Chondrocyte (in vitro differentiated cells): ENCODE measurements at places on chromosomes 4 and X. TPM values are rescaled to one million over a fixed set of nuclear protein-coding genes. Genes with fewer than 3 reads are reported as not detected.

AMBN gene
- total RNA-seq = not detected in 3 replicates

CLTRN gene
- 0.20 TPM in 1 of 3 replicates, not detected in the others for total RNA-seq

ADAM29 gene
- not detected in 3 replicates for total RNA-seq

MAGEC2 gene
- not detected in 3 replicates for total RNA-seq

GPR173 gene
- total RNA-seq = 7.9 to 18.2 TPM (median 8.5 TPM) in 3 replicates

UCP1 gene
- total RNA-seq = not detected in 3 replicates

LONRF3 gene
- total RNA-seq = 0.07 to 0.10 TPM in 2 of 3 replicates, not detected in the other

ATRX gene
- total RNA-seq = 81.9 to 186 TPM (median 94.7 TPM) in 3 replicates

TCEAL7 gene
- total RNA-seq = 12.0 to 16.5 TPM (median 15.8 TPM) in 3 replicates

DNA sequence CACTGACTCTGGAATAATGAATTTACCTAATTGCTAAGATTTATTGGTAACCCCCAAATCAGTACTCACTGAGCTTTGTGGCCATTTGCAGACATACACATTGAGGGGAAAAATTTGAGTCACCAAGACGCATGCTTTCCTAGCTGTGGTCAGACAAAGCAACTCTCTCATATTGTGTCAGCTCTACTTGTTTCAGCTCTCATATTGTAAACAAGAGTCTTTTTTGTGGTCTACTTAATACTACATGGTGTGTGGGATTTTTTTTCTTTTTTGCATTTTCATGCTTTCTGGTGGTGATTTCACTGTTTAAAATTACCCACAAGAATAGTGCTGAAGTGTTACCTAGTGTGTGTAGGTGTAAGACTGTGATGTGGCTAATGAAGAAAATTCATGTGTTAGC is 428.2 kb upstream of the GALNT7 start:
- peaks cover 4% of the 10 kb centered on the region for H3K27me3 ChIP-seq
- H3K4me3 ChIP-seq = no peak overlapping the region
- no peaks in the 10 kb centered on the region for H3K36me3 ChIP-seq
- no peak overlapping the region for H3K27ac ChIP-seq
- DNase-seq = no peak

GRCh38 chr4:60296386-60296785 is 903.7 kb upstream of the ADGRL3 start:
- no peak for DNase-seq
- H3K4me3 ChIP-seq = no peak overlapping the region
- H3K27me3 ChIP-seq = peaks cover 4% of the 10 kb centered on the region
- no peaks in the 10 kb centered on the region for H3K4me1 ChIP-seq
- no peak overlapping the region for H3K27ac ChIP-seq

DNA sequence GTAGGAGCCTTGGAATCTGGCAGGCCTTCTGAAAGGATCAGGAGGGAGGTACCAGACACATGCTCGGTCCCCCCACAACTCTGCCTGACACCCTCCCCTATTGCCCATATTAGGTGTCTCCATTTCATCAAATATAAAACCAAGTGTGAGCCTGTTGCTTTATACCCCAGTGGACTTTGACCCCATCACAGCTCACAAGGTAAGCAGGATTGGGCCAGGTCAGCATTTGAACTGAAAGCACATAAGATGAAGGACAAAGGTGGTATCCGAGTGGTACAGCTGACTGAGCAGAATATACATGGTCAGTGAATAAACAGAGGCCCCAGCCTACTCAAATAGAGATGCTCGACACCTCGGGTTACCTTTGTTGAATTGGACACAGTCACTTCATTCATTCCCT is 20.0 kb downstream of the SLC25A43 start:
- H3K4me1 ChIP-seq = no peaks in the 10 kb centered on the region
- DNase-seq = no peak
- no peak overlapping the region for H3K27ac ChIP-seq
- H3K36me3 ChIP-seq = peaks cover 4% of the 10 kb centered on the region
- H3K27me3 ChIP-seq = no peaks in the 10 kb centered on the region
- no peak overlapping the region for H3K4me3 ChIP-seq

DNA sequence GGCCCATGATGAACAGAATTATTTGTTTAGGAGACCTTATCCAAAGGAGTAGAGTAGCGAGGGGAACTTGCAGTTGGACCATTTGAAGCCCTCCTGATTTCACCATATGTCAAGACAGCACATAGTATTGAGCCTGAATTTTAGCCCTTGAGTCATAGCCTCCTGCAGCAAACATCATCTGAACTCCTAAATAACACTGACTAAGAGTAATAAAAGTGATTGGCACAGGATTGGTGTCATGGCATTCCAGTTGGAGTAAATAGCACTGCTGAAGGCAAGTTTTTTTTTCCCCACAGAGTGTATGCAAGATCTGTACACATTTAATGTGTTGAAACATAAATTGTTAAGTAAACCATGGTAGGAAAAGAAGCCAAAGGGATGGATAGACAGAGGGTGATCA is 89.0 kb downstream of the COMMD8 start:
- H3K27me3 ChIP-seq = peaks cover 26% of the 10 kb centered on the region
- no peaks in the 10 kb centered on the region for H3K4me1 ChIP-seq
- no peak overlapping the region for H3K27ac ChIP-seq
- H3K36me3 ChIP-seq = no peaks in the 10 kb centered on the region
- no peak overlapping the region for H3K4me3 ChIP-seq

DNA sequence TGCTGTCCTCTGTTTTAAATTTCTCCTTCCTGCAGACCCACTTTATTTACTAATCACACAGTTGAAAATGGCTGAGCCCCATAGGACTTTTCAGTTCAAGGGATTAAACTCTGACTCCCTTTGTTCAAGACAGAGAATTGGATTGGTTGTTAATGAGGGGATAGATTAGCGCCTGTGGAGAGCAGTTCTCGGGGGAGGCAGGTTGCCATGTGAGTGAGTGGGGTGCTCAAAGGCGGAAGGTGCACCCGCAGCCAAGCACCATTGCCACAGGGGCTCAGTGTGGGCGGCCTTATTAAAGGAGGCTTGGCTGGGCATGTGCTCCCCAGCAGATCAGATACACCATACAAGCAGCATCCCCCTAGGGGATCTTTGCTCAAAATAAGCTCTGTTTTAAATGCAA is 7.9 kb upstream of the CBR4 start:
- DNase-seq = no peak
- no peak overlapping the region for H3K4me3 ChIP-seq
- H3K27me3 ChIP-seq = no peaks in the 10 kb centered on the region
- H3K27ac ChIP-seq = no peak overlapping the region
- peaks cover 6% of the 10 kb centered on the region for H3K4me1 ChIP-seq
- H3K36me3 ChIP-seq = no peaks in the 10 kb centered on the region

- DNase-seq = no peak
- no peaks in the 10 kb centered on the region for H3K27me3 ChIP-seq
- peaks cover 22% of the 10 kb centered on the region for H3K4me1 ChIP-seq
- H3K36me3 ChIP-seq = peaks cover 3% of the 10 kb centered on the region
- no peak overlapping the region for H3K4me3 ChIP-seq
- peak overlapping the region; percentile 81 for H3K27ac ChIP-seq
Measured at GRCh38 chr4:184699941-184700340, 34.0 kb downstream of the CENPU start.

GRCh38 chr4:41670530-41670929 is 78.0 kb downstream of the PHOX2B start:
- H3K36me3 ChIP-seq = peaks cover 1% of the 10 kb centered on the region
- H3K4me1 ChIP-seq = no peaks in the 10 kb centered on the region

DNA sequence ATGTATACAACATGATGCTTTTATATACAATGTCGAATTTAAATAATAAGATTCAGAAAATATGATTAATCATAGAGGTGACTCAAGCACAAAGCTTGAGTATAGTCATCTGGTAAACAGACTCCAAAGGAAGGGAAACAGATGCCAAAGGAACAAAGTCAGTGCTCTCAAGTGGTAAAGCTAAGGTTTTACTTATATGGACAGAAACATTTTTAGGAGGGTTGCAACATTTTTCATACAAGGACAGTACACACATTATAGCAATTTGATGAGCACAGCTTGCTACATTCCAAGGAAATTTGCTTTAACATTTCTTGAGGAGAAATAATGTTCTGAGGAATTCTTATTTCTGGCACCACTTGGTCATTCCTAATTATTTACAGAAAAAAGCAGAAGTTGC is 333.4 kb upstream of the AADAT start:
- no peaks in the 10 kb centered on the region for H3K27me3 ChIP-seq
- H3K36me3 ChIP-seq = no peaks in the 10 kb centered on the region
- no peak for DNase-seq
- no peak overlapping the region for H3K4me3 ChIP-seq
- H3K27ac ChIP-seq = no peak overlapping the region
- no peaks in the 10 kb centered on the region for H3K4me1 ChIP-seq

DNA sequence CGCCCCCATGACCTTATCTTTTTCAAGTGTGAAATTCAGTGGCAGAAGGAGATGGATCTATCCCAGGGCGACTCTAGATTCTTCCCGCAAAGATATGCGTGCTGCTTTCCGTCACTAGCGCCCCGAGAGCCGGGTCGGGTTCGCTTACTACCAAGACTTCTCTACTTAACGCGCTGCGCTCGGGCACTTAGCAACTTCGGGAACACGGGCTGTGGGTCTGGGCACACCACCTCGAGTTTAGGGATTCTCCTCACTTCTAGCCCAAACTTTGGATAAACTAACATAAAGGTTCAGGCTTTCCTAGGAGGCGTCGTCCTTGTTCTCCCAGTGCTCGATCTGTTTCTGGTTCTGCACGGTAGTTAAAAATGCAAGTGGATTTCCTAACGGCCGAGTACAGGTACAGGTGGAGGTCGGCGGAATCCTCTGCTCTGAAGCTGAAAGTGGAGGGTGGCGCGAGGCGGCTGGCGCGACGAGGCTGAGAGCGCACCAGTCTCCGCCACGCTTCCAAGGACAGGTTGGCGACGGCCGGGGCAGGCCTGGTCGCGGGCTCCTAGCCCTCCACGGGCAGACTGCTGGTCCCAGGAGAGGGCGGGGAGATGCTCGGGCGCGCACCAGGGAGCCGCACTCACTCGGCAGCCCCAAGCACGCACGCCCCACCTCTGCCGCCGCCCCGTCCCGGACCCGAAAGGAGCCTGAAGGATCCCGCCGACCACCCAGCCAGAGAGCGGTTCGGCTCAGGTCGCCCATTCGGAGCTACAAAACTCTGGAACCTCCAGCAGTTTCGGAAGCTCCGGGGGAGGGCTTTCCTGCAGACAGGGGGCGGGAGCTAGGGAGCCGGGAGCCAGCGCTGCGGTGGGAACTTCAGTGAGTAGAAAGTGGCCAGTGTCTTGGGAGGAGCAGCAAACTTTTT is 100.8 kb upstream of the TENM3 start:
- DNase-seq = no peak
- H3K27ac ChIP-seq = peak overlapping the region; percentile 99
- H3K36me3 ChIP-seq = no peaks in the 10 kb centered on the region
- H3K4me3 ChIP-seq = peak overlapping the region; percentile 92

DNA sequence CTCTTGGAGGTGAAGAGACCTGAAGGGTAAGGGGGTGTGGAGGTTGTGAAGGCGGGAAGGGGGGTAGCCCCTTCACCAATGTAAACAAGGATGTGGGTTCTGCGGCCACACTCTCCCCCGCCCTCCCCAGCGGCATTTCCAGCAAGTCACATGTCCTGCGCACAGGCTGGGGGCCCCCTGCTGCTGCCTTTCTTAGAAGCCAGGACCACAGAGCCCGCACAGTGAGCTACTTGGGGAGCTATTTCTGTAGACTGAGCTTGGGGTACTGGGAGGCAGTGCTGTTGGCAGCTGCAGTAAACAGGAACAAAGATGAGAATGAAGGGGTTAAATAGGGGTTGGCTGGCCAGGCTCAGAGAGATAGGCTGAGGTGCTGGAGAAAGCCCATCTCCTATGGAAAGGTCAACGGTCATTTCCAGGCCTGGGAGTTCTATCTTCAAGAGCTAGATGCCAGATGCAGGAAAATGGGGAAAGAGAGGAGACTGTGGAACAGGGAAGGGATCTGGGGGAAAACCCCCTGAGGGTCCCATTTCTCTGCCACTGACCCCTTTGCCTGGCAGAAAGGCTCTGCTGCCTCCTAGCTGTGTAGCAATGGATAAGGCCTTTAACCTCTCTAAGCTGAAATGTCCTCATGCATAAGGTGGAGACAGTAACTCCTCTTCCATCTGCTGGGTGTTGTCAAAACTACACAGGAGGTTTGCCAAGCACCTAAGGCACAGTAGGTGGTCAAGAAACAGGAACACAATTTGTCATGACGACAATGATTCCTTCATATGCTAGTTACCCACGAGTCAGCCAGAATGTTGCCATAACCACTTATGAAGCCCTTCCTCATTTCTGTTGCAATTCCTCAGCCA is 18.5 kb upstream of the PIM2 start:
- no peak overlapping the region for H3K27ac ChIP-seq
- H3K36me3 ChIP-seq = peaks cover 9% of the 10 kb centered on the region

GRCh38 chrX:27903960-27904359 is 77.3 kb downstream of the DCAF8L1 start:
- H3K27ac ChIP-seq = no peak overlapping the region
- no peak overlapping the region for H3K4me3 ChIP-seq
- no peaks in the 10 kb centered on the region for H3K27me3 ChIP-seq
- no peak for DNase-seq
- no peaks in the 10 kb centered on the region for H3K36me3 ChIP-seq
- H3K4me1 ChIP-seq = no peaks in the 10 kb centered on the region

DNA sequence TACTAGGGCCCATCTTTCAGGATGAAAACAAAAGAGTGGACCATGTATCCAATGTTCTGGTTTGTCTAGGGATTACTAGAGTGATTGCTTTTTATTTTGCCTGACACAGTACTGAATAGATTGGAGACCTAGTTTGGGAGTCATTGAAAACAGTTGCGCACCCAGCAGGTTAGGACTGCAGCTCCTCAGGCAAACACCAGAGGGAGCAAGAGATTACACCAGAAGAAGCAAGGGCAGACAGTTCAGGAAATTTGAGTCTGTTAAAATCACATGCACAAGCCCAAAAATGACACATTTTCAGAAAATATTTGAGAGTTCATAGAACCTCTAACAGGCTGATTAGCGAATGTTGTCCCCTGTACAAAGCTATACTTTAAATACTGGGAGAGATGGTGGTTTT is 55.6 kb downstream of the CYLC1 start:
- DNase-seq = no peak
- no peak overlapping the region for H3K27ac ChIP-seq
- no peaks in the 10 kb centered on the region for H3K36me3 ChIP-seq

DNA sequence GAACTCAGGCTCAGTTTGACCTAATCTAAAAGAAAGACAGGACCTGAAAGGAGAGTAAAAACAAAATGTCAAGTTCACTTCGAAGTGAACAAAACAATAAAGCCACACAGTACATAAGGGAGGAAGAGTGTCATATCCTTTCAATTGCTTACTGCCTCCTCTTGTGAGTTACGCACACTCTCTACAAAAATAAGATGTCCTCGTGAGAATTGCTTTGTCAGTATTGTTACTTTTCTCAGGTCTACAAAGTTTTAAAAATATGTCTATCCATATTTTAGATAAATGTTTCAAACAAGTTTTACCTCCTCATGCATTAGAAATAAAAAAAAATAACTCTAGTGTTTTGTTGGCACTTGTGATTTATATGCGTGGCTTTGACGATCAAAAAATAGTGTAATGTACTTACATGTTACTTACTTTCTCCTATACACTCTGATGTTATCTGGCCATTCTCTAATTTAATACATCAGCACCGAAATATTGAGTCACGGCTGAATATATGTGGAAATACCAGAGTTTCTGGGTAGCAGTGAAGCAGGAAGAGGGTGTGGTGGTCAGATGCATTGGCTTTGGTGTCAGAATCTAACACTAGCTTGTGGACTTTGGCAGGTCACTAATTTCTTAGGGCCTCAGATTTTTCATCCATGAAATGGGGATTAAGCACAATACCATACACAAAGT is 8.1 kb upstream of the MRPL1 start:
- peaks cover 2% of the 10 kb centered on the region for H3K27me3 ChIP-seq
- H3K4me3 ChIP-seq = no peak overlapping the region
- no peak overlapping the region for H3K27ac ChIP-seq
- H3K4me1 ChIP-seq = no peaks in the 10 kb centered on the region
